Dermis blood vessel endothelial cell (primary cell): ENCODE measurements at places on chromosomes 16 and 17. TPM values are rescaled to one million over a fixed set of nuclear protein-coding genes. Genes with fewer than 3 reads are reported as not detected.

Gene CCL4
- total RNA-seq: not detected in 2 replicates

Gene ATP6V0D1
- total RNA-seq: 134 and 155 TPM in 2 replicates

Gene HSD17B1
- 0.23 and 0.34 TPM in 2 replicates for total RNA-seq

Gene KRTAP9-8
- total RNA-seq: not detected in 2 replicates

Gene DNAAF8
- total RNA-seq: 0.70 and 1.7 TPM in 2 replicates

Gene WRAP53
- 7.1 and 11.2 TPM in 2 replicates for total RNA-seq

Gene MYH2
- total RNA-seq: not detected in 2 replicates

Gene MPO
- total RNA-seq: not detected in 2 replicates

Gene RAB26
- 0.34 and 0.84 TPM in 2 replicates for total RNA-seq

Gene NPIPB9
- total RNA-seq: 1.9 and 4.9 TPM in 2 replicates

Gene AIPL1
- not detected in 2 replicates for total RNA-seq

Gene TMEM235
- 0.51 and 0.84 TPM in 2 replicates for total RNA-seq

Gene OTOP2
- total RNA-seq: not detected in 2 replicates

DNA sequence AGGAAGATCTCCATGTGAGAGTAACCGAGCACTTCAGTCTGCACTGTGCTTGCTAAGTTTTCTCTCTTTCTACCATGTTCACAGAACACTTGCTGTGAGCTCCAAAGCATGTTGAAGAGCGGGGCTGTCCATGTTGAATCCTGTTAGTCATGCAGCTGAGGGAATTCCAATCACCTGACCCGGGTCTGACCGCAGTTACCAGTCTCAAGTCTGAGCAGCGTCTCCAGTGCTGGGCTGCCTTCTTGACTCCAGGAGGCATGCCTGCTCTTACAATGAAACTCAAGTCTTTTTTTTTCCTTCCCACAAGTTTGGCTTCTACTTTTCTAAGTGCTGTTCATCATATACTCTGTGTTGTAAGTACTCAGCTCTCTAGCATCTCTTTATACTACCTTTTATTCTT is 44.3 kb downstream of the HOXB1 start:
- peak; percentile 32 for DNase-seq

- DNase-seq: no peak
Measured at GRCh38 chr17:46876353-46876887, 25.0 kb downstream of the WNT9B start.

DNA sequence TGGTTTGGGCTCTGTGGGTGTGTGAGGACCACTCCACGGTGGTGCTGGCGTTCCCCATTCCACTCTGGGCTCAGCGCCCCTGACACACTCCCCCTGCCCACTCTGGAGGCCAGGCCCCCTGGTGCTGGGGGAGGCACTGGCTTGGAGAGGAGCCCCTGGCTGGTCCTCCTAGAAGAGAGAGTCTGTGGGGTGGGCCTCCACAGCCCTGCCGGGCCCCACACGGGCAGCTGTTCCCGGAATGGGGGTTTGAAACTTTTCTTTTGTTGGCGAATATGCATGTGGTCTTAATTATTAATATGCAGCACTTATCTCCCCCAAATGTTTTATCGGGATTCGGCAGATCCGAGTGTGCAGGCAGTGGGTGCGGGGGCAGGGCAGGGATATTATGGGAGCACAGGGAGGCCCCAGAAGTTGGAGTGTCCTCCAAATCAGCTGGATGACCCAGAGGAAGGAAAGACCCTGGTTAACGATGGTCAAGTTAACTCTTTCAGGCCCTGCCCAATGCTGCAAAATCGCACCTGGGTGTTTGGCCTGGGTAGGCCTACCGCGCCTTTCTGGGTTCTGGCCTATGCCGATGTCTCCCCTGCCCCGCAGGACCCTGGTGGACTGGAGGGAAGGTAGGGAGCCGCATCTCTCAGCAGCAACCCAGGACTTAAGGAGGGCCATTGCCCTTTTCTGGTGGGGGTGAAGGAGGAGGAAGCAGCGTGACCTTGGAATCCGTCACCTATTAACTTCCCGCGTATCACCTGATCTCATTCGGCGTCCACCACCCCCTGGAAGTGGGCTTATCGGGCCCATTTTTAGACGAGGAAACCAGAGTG is 36.0 kb downstream of the TMEM235 start:
- no peak for DNase-seq

- DNase-seq: no peak
Measured at GRCh38 chr17:68204736-68205135, 43.1 kb upstream of the AMZ2 start.

DNA sequence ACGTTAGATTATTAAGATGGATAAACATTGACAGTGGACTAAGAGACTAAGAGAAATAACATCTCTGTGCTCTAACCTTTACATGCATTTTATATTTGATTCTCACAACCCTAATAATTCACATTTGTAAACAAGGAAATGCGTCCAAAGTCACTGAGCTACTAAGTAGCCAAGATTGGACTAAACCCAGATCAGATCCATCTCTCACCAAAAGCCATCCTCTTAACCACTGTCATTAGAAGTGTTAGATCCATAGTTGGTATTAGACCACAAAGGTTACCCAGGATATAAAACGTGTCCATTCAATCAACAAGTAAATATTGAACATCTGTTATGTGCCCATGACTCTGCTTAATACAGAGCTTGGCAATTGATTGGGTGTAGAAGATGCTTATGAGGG is 5.2 kb downstream of the HSD17B2 start:
- DNase-seq: no peak

- peak; percentile 35 for DNase-seq
Measured at GRCh38 chr17:59332749-59333377, 1.4 kb downstream of the YPEL2 start.

DNA sequence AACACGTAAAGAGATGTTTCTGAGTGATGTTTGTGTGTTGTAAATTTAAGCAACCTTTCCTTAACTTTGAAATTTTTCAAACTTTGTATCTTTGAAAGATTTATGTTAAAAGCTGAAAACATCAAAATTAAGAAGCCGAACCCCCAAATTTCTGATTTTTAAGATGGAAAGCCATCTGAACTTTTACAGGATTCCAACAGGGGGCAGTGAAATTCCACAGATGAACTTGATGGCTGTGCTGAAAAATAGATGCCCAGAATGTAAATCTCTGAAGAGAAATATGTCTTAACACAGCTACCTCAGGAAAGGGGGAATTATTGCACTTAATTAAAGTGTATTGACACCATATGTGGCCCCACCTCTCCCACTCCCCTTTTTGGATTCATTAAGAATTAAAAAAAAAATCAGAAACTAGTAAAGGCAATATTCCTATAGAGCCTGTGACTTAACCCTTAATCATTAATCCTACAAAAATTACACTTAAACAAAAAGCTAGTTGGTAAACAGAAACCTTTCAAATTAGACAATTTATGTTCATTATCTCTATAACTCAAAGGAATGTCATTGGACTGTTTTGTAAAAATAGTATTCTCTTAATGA is 597.9 kb downstream of the KCNJ2 start:
- peak; percentile 18 for DNase-seq

GRCh38 chr16:28863929-28864793 is 518 bp downstream of the SH2B1 start:
- DNase-seq: peak; percentile 54

- no peak for DNase-seq
Measured at GRCh38 chr16:7997966-7998365, 592.3 kb downstream of the TMEM114 start.

GRCh38 chr17:80203471-80203963 is 16.6 kb downstream of the SGSH start:
- no peak for DNase-seq

GRCh38 chr17:29733166-29733565 is 110.5 kb upstream of the CORO6 start:
- no peak for DNase-seq

- DNase-seq: peak; percentile 53
Measured at GRCh38 chr16:24753437-24753836, 24.0 kb downstream of the TNRC6A start.

- no peak for DNase-seq
Measured at GRCh38 chr17:46195217-46195855, 2.1 kb upstream of the KANSL1 start.

GRCh38 chr16:5323284-5324141 is 225.9 kb upstream of the EEF2KMT start:
- DNase-seq: no peak

GRCh38 chr16:531494-532125 is 4.1 kb downstream of the CAPN15 start:
- DNase-seq: no peak

- no peak for DNase-seq
Measured at GRCh38 chr17:41912925-41913324, 5.8 kb downstream of the ACLY start.

- no peak for DNase-seq
Measured at GRCh38 chr17:33334703-33335102, 41.6 kb upstream of the ASIC2 start.

DNA sequence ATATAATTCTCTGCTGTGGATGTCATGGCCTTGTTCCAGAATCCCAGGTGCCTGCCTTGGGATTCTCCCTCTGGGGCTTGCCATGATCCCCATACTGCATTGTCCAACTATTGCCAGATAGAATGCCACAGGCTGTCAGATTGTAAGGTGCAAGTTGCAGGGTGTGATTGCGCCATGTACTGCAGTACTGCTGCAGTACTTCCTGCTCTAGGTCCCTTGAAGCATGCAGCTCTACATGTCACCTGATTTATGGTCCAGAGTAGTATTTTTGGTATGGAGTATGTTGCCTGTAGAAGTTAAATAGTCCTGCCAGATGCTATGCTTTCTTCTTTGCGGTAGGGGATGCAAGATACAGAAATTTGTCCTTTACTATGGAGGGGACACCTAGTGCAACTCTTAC is 7.0 kb upstream of the SLFN5 start:
- DNase-seq: no peak

GRCh38 chr17:58493506-58493905 is 5.3 kb upstream of the HSF5 start:
- no peak for DNase-seq

DNA sequence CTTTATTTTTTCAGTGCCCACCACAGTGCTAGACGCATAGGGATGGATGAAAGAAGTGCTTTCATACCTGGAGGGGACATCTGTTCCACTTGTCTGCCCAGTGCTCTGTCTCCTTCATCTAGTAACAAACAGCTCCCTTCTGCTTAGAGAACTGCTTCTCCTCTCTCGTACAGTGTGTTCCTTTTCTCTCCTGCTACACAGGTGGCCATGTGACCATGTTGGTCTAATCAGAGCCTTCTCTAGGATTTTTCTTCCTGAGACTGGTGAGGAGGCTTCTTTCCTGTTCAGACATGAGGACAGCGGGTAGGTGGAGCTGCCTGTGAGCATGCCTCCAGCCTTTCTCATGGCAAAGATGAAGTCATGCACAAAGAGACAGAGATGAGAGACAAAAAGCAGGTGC is 182.7 kb downstream of the TMEM132E start:
- DNase-seq: no peak
